ENCODE measurements at places on chromosomes 5 and 9. TPM values are rescaled to one million over a fixed set of nuclear protein-coding genes. Genes with fewer than 3 reads are reported as not detected.
A peak's percentile ranks its signal among the peaks of the same experiment; 100 is the strongest.

PCDHGA7 gene
- polyA plus RNA-seq, result 3.0 TPM

MARCOL gene
- not detected for polyA plus RNA-seq

DNA sequence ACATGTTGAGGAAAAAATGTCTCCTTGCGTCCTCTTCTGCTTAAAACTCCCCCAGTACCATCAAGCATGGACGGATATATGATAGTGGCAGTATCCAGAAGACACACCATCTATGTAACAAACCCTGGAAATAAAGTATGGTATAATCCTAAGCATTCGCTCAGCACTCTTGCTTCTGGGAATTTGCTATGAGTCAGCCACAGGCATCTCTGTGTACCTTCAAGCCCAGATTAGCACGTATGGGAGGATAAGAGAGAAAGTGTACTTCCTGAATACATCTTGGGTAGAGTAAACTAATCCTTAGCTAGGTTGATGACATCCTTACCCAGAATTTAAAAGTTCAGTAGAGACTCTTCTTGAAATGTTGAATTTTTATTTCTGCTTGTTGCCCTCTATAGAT lies 71.2 kb downstream of the GHR start:
- no peak overlapping the region for H3K27ac ChIP-seq
- no peaks in the 10 kb centered on the region for H3K27me3 ChIP-seq
- H3K36me3 ChIP-seq, result no peaks in the 10 kb centered on the region
- H3K4me1 ChIP-seq, result no peaks in the 10 kb centered on the region

DNA sequence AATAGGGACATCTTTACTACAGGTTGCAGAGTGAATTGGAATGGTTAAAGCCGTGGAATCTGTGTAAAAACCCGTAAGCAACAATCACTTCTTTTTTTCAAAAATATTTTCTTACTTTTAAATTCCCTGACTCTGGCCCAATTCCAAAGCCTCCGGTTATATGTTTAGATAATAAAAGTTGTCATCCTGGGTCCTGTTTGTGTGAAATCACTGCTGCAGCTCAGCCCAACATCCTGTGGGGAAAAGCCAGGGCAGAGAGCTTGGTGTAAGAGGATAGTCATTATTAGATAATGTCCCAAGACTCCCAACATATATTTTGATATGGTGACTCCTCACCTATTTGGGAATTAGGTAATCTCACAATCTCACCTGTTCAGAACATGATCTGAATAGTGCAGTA lies 586.0 kb upstream of the BRINP1 start:
- no peaks in the 10 kb centered on the region for H3K36me3 ChIP-seq
- H3K27me3 ChIP-seq, result no peaks in the 10 kb centered on the region
- H3K4me3 ChIP-seq, result no peak overlapping the region

SGCD gene
- polyA plus RNA-seq, result 13.3 TPM

DNA sequence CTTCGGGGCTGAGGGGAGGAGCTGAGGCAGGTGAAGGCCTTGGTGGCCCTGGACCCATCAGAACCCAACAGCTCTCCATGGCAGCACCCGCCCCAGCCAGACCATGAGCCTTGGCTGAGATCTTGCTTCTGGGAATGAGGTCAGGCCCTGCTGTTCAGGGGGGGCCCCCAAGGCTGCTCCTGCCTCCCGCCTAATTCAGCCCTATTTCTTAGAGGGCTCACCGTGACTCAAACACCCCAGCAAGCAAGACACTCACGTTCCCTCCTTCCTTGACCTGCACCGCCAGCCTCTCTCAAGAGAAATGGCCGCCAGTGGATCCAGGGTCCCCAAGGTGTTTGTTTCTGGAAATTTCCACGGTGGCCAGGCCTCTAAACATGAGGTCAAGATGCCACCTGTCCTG lies 61.4 kb upstream of the PPP1R26 start:
- no peak overlapping the region for H3K4me3 ChIP-seq
- H3K27ac ChIP-seq, result no peak overlapping the region
- no peaks in the 10 kb centered on the region for H3K4me1 ChIP-seq
- H3K36me3 ChIP-seq, result no peaks in the 10 kb centered on the region

GRCh38 chr5:157451806-157452205 lies 8.2 kb upstream of the NIPAL4 start:
- no peak overlapping the region for H3K27ac ChIP-seq
- DNase-seq, result no peak
- no peak overlapping the region for H3K4me3 ChIP-seq
- H3K4me1 ChIP-seq, result no peaks in the 10 kb centered on the region

- H3K36me3 ChIP-seq, result no peaks in the 10 kb centered on the region
- H3K4me3 ChIP-seq, result no peak overlapping the region
- no peaks in the 10 kb centered on the region for H3K4me1 ChIP-seq
- H3K27ac ChIP-seq, result no peak overlapping the region
- H3K27me3 ChIP-seq, result no peaks in the 10 kb centered on the region
- DNase-seq, result no peak
Measured at GRCh38 chr5:97888439-97888838, 705.4 kb upstream of the RIOK2 start.

- DNase-seq, result peak; percentile 58
- H3K36me3 ChIP-seq, result no peaks in the 10 kb centered on the region
- peak overlapping the region; percentile 65 for H3K4me3 ChIP-seq
- H3K27ac ChIP-seq, result no peak overlapping the region
Measured at GRCh38 chr9:135905380-135906258, 1.7 kb downstream of the CAMSAP1 start.

DNA sequence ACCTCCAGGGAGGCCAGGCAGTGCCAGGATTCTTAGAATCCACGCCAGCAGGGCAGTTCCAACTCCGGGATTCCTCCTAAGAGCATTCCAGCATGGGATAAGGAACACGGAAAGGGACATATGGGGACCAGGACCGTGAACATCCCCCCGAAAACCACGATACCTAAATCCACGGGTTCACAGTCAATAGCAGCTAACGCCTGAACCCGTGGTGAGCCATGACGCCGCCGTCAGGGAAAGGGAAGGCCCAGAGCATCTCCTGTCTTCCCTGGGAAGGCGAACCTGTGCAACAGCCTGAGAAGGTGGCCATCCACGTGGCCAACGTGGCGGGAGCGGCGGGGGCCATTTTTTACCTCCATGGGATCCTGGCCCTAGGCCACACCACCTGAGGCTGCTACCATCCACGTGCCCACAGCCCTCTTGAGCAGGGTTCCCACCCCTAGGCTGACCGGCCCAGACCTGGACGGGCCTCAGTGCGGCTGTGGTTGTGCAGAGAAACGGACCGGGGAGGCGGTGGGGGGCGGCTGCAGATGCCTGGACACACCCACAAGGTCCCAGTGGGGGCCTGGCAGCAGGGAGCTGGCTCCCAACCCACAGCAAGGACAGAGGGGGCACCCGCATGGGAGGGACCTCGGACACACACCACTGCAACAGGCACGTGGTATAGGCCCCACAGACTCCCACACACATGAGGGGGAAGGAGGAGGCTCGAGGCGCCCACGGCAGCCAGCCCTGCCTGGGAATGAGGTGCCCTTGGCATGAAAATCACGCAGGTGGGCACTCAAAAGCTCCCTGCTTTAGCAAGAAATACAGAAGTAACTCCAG lies 42.8 kb downstream of the SLC12A7 start:
- H3K27ac ChIP-seq, result no peak overlapping the region
- H3K4me1 ChIP-seq, result no peaks in the 10 kb centered on the region
- H3K4me3 ChIP-seq, result no peak overlapping the region
- H3K36me3 ChIP-seq, result peaks cover 1% of the 10 kb centered on the region
- H3K27me3 ChIP-seq, result no peaks in the 10 kb centered on the region

SHLD3 gene
- polyA plus RNA-seq, result 2.9 TPM

DNA sequence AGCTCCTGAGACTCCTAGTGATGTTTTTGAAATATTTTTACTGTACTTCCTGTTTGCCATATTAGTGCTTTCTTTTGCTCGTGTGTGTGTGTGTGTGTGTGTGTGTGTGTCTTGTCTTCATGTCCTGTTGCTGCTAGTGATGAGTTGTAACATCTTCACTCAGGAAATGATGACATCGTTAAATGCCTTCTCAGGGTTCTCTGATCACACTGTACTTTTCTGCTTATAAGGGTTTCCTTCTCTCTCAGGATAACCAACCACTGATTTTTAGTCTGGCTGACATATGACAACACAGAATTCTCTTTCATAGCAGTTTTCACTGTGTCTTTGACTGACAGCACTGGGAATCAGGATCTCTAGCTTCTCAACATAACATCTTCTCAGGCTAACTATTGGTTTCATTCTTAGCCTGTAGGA lies 16.1 kb downstream of the SV2C start:
- no peak overlapping the region for H3K4me3 ChIP-seq
- H3K27me3 ChIP-seq, result no peaks in the 10 kb centered on the region
- H3K4me1 ChIP-seq, result no peaks in the 10 kb centered on the region
- H3K27ac ChIP-seq, result no peak overlapping the region
- H3K36me3 ChIP-seq, result no peaks in the 10 kb centered on the region

GRCh38 chr9:90826326-90827020 lies 24.9 kb downstream of the SYK start:
- no peaks in the 10 kb centered on the region for H3K4me1 ChIP-seq
- H3K27me3 ChIP-seq, result no peaks in the 10 kb centered on the region
- H3K4me3 ChIP-seq, result no peak overlapping the region

GRCh38 chr5:83281176-83281575 lies 190.4 kb upstream of the VCAN start:
- H3K27ac ChIP-seq, result no peak overlapping the region
- H3K36me3 ChIP-seq, result no peaks in the 10 kb centered on the region
- DNase-seq, result peak; percentile 4
- no peaks in the 10 kb centered on the region for H3K27me3 ChIP-seq
- no peak overlapping the region for H3K4me3 ChIP-seq

DNA sequence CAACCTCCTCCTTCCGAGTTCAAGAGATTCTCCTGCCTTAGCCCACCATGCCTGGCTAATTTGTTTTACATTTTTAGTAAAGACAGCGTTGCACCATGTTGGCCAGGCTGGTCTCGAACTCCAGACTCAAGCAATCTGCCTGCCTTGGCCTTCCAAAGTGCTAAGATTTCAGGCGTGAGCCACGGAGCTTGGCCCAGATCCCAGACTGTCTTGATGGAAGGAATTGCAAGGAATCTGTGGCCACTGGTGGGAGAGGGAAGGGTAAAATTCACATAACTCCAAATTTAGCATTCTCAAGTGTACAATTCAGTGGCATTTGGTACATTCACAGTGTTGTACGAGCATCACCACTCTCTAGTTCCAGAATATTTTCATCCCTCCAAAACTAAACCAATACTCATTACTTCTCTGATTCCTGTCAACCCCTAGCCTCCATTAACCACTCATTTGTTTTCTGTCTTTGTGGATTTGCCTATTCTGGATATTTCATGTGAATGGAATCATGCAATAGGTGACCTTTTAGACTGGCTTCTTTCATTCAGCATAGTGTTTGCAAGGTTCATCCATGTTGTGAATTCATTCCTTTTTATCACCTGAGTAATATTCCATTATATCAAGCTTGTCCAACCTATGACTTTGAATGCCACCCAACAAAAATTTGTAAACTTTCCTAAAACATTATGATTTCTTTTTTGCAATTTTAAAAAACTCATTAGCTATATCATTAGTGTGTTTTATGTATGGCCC lies 8.9 kb upstream of the MYO10 start:
- H3K36me3 ChIP-seq, result no peaks in the 10 kb centered on the region
- no peak overlapping the region for H3K4me3 ChIP-seq
- no peaks in the 10 kb centered on the region for H3K27me3 ChIP-seq
- no peaks in the 10 kb centered on the region for H3K4me1 ChIP-seq
- no peak overlapping the region for H3K27ac ChIP-seq
- DNase-seq, result no peak

GRCh38 chr5:103394676-103395075 lies 136.1 kb downstream of the MACIR start:
- no peak overlapping the region for H3K27ac ChIP-seq
- no peaks in the 10 kb centered on the region for H3K4me1 ChIP-seq
- H3K4me3 ChIP-seq, result no peak overlapping the region
- H3K27me3 ChIP-seq, result no peaks in the 10 kb centered on the region

DNA sequence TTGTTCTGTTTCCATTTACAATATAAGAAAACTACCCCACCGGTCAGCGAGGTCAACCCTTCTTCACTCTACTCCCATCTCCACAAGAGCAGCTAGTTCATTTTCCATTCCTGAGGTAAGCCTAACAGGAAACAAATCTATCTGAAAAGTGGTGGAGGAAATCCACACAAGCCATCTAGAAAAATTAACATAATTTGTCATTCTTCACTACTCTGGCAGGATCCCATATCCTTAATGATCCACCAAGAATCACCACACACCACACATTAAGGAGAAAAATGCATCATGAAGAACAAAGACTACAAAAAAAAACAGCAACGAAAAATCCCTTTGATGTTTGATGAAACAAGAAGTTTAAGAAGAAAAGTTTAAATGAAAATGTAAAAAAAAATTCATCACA lies 1771.0 kb downstream of the EFNA5 start:
- H3K36me3 ChIP-seq, result no peaks in the 10 kb centered on the region
- no peak overlapping the region for H3K27ac ChIP-seq
- H3K4me1 ChIP-seq, result peaks cover 2% of the 10 kb centered on the region
- peak; percentile 33 for DNase-seq
- H3K27me3 ChIP-seq, result no peaks in the 10 kb centered on the region

SPATA31C1 gene
- not detected for polyA plus RNA-seq

GRCh38 chr5:84725946-84726570 lies 341.4 kb upstream of the EDIL3 start:
- no peak overlapping the region for H3K27ac ChIP-seq
- no peaks in the 10 kb centered on the region for H3K4me1 ChIP-seq
- H3K36me3 ChIP-seq, result no peaks in the 10 kb centered on the region
- H3K27me3 ChIP-seq, result no peaks in the 10 kb centered on the region
- H3K4me3 ChIP-seq, result no peak overlapping the region

DNA sequence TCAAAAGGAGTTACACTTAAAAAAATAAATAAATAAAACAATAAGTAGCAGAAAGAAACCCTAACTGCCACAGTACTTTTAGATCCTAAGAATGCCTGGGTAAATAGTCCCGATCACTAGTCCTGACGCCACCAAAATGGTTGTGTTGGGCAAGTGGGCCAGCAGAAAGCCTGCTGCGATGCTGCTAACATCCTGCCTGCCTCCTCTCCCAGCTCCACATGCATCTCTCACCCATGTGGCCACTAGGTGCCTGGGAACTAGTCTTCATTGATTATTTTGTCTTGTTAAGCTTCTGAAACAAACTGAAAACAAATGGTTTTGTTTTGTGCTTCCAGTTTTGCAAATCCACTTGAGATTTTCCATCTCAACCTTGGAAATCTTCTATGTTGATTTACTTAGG lies 54.4 kb upstream of the TRAF1 start:
- H3K4me3 ChIP-seq, result no peak overlapping the region
- no peak for DNase-seq
- no peaks in the 10 kb centered on the region for H3K27me3 ChIP-seq
- no peaks in the 10 kb centered on the region for H3K36me3 ChIP-seq

BRINP1 gene
- polyA plus RNA-seq, result 0.06 TPM

DNA sequence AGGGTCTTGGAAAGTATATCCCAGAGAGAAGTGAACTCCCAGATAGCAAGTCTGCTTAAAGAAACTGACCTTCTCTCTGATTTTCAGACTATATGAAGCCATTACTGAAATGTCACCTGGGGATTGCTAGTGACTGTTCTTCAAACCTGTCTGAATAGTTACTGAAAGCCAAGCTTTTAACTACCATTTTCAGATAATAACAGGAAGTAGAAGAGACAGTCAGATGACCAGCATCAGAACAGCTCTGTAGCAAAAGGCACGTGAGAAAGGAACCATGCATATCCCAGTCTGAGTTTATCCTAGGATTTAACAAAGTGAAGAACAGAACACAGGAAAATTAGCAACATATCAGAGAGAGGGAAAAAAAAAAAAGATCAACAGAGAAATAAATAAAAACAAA lies 74.9 kb upstream of the SELENOP start:
- no peak for DNase-seq
- no peak overlapping the region for H3K27ac ChIP-seq
- no peaks in the 10 kb centered on the region for H3K4me1 ChIP-seq
- no peaks in the 10 kb centered on the region for H3K36me3 ChIP-seq
- H3K27me3 ChIP-seq, result peaks cover 4% of the 10 kb centered on the region

GRCh38 chr5:22505891-22506290 lies 347.3 kb downstream of the CDH12 start:
- H3K4me1 ChIP-seq, result no peaks in the 10 kb centered on the region
- no peaks in the 10 kb centered on the region for H3K36me3 ChIP-seq
- no peak overlapping the region for H3K27ac ChIP-seq
- H3K4me3 ChIP-seq, result no peak overlapping the region
